ENCODE measurements at places on chromosomes 6 and 20.

GRCh38 chr6:109298605-109299264 lies 83.5 kb downstream of the CD164 start:
- no peak for DNase-seq

DNA sequence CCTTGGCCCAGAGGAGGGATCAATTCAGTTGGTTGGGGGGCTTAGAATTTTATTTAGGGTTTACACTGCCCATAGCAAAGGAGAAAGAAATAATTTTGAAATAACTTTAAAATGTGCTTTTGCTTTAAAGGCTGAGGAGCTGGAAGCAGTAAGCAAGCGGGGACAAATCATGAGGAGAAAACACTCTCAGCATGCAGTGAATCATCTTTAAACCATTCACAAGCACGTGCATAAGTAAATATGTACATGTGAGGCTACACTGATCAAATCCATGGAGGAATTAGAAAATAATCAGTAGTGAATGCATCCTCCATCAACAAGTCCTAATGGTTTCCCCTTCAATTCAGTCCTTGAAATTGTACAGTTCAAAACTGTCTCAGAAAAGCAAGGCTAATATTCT lies 181.0 kb downstream of the MTFR2 start:
- DNase-seq: peak; percentile 49

DNA sequence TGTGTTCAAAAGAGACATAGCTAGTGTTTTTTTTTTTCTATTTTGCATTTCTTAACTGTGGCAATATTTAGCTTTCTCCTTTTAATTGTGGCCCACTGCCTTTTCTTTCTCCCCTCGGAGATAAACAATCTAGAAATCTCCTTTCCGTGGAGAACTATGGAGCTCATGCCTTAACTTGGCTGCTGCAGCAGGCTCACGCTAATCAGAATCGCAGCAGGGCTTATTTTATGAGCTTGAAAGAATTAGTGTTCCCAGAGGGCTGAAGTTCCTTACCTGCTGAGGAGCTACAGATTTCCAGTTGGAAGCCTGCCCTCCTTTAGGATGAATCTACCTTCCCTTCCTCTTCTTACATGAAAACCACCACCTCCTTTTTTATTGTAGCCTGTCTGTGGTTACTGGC lies 35.6 kb downstream of the CTNNBL1 start:
- DNase-seq: no peak

DNA sequence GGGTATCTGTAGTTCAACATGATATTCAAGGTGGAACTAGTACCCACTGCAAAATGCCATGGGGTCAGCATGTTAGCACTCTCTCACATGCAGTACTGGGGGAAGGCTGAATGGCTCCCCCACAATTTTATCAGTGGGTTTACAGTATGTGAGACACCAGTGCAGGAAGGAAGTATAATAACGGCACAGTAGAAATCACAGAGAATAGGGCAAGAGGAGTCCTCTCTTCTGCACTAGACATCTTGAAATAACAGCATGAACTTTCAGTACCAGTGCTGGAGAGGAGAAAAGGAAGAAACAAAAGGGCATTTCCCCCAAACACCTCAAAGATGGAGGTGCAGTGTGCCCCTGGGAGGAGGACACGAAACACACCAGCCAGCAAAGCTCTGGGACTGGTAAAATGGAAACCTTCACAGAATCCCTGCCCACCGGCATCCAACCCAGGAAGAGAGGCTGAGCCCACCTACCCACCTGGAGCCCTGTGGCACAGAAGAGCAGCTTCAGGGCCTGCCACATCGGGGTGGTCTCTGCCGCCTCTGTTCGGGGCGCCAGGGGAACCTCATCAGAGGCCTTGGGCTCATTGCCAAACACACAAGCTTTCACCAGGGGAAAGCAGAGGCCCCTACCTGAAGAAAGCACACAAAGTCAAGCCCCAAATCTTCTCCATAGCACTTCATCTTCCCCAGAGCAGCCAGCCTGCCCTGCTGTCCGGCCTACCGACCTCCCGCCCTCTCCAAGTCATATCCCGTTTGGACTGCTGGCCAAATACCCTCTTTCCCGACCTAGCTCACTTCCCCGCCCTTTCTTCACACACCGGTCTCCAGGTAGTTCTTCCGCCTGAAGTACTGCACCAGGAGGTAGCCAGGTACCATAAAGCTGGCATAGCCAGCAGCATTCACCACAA lies 1.2 kb downstream of the SLC35B2 start:
- DNase-seq: peak; percentile 44

DNA sequence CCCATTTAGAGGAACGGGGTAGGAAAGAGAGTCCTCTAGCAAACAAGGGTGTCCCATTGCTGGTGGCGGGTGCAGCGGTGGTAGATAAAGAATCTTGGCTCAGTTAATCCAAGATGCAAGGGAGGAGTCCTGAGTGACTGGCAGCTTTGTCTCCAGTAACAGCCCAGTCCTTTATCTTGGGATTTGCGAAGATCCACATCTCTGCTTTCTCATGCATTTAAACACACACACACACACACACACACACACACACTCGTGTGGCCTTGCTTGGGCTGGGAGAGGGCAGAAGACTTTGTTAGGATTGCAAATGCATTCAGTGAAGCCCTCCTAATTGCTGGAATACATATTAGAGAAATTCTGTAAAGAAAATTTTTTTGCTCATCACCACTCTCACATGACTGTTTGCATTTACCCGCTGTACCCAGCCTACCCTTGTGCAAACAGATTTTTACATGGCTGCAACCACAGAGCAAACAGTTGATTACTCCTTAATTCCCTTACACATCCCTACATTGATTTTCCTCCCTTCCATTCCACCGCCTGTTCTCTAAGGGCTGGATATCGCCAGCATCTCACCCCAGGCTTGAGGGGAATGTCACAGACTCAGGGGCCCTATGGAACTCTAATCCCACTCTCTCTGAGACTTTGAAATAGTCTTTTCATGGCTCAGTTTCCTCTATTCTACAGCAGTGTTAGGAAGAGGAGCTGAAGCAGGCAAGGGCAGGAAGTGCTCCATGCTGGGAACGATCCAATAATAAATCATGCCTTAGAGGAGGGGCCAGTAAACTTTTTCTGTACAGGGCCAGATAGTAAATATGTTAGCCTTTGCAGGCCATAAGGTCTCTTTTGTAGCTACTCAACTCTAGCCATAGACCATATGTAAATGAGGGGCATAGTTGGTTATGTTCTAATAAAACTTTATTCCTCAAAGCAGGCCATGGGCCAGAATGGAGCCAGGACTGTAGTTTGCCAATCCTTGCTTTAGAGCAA lies 3.5 kb downstream of the C6orf132 start:
- DNase-seq: no peak

- no peak for DNase-seq
Observed at GRCh38 chr20:5590899-5591298, 159.3 kb upstream of the SHLD1 start.

DNA sequence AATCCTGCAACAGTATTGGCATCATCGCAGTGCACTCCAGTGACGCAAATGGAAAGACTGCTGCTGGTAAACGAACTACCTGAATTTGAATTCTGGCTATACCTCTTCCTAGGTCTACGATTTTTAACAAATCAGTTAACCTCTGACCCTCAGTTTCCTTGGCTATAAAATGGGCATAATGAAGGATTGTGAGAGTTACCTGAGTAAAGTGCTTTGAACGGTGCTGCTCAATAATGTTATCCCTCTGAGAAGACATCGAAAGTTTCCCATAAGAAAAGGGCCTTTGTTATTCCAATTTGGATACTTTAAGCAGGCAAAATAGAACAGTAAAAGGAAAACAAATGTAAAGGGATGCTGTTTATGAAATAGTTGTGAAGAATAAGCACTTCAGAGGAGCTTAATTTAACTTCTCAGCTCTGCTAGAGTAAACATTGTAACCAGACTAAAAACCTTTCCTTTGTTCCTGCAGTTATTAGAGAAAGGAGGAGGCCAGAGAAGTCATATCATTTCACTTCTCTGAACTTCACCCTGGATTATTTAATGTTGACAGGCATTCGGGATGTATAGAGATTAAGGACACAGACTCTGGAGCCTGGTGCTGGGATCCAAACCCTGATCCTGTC lies 5.8 kb downstream of the SGK1 start:
- DNase-seq: no peak

- DNase-seq: no peak
Observed at GRCh38 chr20:36101192-36101591, 53.3 kb upstream of the EPB41L1 start.

GRCh38 chr6:168088161-168089053 lies 9.4 kb upstream of the FRMD1 start:
- DNase-seq: no peak

- DNase-seq: no peak
Observed at GRCh38 chr6:23218751-23219150, 649.4 kb downstream of the HDGFL1 start.

DNA sequence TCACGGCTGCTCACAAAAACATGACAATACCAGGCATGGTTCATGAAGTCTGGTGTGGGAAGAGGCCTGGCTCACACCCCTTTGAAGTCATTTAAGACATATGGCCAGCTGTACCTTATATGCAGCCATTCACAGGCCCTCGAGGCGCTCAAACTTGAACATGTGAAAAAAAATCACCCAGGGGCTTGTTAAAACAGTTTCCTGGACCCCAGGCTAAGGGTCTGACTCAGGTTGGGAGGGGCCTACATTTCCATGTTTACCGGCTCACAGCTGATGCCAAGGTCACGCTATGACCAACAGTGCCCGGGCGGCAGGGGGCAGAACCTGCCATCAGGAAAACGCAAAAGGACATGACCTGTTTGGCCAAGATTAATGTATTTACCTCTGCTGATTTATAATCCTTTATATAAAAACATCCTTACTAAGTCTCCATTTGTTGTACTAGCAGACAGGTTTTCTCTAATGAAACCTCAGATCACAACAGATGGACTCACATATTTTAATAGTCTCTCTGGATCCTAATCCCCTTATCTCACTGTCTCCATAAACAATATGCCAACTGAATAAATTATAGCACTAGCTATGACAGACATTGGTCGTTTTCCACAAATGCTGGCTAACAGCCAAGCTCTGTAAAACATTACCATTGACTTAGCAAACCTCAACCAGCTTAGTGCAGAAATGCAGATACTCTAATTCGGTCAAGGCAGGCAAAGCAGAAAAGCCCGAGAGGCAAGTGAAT lies 19.9 kb downstream of the EZR start:
- no peak for DNase-seq

GRCh38 chr6:64895945-64896344 lies 811.1 kb downstream of the EYS start:
- no peak for DNase-seq

- no peak for DNase-seq
Observed at GRCh38 chr6:140253096-140253495, 878.6 kb upstream of the CITED2 start.

- peak; percentile 36 for DNase-seq
Observed at GRCh38 chr6:130293800-130294199, 71.0 kb upstream of the SAMD3 start.

- DNase-seq: peak; percentile 80
Observed at GRCh38 chr6:57313711-57314471, 3.5 kb upstream of the PRIM2 start.

- DNase-seq: no peak
Observed at GRCh38 chr6:9532621-9533557, 882.0 kb downstream of the TFAP2A start.

DNA sequence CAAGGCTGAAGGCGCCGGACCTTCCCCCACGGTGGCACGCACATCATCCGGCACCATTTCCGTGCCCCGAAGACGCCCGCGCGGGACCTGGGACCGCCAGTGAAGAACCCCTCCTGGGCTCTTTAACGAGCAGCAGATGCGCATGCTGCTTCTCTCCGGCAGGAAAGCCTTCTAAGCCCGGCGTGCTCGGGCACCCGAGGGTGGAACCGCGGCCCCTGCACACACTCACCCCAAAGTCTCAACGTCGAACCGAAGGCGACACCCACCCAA lies 240 bp downstream of the FOXQ1 start:
- no peak for DNase-seq

- DNase-seq: no peak
Observed at GRCh38 chr6:548517-548916, 108.4 kb downstream of the HUS1B start.

- no peak for DNase-seq
Observed at GRCh38 chr6:100134297-100134696, 140.3 kb upstream of the MCHR2 start.

GRCh38 chr20:47748823-47749222 lies 36.5 kb downstream of the SULF2 start:
- DNase-seq: no peak

GRCh38 chr6:5968817-5969734 lies 37.6 kb downstream of the NRN1 start:
- DNase-seq: peak; percentile 43

- DNase-seq: no peak
Observed at GRCh38 chr20:36368869-36369268, 62.7 kb downstream of the DLGAP4 start.

DNA sequence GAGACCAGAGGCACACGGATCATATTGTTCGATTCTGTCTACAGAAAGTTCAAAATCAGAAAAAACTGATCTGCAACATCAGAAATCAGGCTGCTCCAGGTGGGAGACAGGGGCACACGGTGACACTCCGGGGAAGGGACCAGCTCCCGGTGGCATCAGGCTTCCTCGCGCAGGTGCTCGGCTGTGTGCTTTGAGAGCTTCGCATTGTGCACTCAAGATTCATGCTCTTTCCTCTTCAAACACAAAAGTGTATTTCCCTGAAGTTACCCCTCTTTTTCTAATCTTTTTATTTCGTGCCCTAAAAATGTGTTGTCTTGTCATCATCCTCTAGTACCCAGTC lies 108.1 kb downstream of the DLL1 start:
- no peak for DNase-seq

DNA sequence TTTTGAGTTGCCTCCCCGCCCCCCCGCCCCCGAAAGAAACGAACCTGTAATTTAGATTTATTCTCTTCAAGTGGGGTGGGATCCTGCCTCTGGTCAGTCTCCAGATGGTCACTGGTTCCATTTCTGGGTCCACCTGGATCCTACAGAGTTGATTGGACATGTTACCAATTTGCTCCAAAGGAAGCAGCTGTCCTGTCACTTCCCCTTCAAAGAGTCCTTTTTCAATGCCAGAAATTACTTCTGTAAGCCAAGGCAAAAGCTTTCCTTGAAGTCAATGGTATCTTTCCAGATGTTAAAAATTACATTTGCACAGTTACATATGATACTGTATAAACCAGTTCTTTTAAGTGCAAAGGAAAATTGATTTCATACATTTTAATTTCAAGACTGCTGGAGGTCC lies 12.0 kb upstream of the ANKRD60 start:
- no peak for DNase-seq

- DNase-seq: no peak
Observed at GRCh38 chr6:83854001-83854501, 891 bp downstream of the RIPPLY2 start.

DNA sequence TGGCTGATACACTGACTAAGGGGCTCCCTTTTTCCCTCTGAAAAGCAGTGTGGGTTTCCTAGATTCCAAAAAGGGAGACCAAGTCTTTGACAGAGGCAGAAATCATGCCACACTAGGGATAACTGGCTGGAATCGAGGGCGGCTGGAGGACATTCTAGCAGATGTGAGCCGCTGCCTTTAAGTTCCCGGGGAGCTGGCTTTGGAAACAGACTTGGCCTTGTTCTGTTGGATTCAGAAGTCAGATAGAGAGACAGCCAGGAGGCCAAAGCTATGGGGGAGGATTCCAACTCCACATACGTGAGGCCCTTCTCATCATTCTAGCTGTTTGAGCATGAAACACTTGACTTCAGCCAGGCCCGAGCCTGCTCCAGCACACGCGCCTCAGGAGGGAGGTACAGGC lies 109.9 kb upstream of the FOXC1 start:
- no peak for DNase-seq

Data from RWPE1 (cell line).